Activated T-helper 9 cell treated with anti-CD3 and anti-CD28 coated beads, Interleukin-2, amount 50 U/mL, for 16 hours (primary cell): ENCODE measurements at places on chromosomes 11 and 22.

- DNase-seq: no peak
Observed at GRCh38 chr11:126507646-126508045, 152.2 kb downstream of the ST3GAL4 start.

- no peak for DNase-seq
Observed at GRCh38 chr11:63862923-63863322, 24.0 kb downstream of the MARK2 start.

GRCh38 chr22:24953384-24954113 lies 1.0 kb downstream of the KIAA1671 start:
- no peak for DNase-seq

- no peak for DNase-seq
Observed at GRCh38 chr11:2818503-2818902, 67.1 kb downstream of the CDKN1C start.

- no peak for DNase-seq
Observed at GRCh38 chr11:28460348-28460747, 352.2 kb downstream of the METTL15 start.

DNA sequence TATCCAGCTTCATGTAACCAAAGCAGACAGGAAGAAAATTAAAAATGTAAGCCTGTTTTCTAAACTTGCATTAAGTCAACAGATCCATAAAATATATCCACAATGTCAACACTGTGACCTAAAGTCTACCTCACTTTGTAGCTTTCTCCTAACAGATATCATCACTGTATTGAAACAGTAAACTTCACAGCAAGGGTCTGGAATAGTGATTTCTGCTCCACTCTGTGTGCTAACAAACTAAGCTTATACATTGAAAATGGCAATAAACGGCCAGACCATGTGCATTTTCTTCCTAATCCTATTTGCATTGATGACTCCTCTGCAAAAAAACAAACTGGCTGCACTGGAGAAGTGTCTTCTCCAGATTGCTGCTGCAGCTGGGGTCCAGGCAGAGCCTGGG lies 26.8 kb downstream of the CADM1 start:
- no peak for DNase-seq
